ENCODE measurements at places on chromosomes 2 and 18. TPM values are rescaled to one million over a fixed set of nuclear protein-coding genes. Genes with fewer than 3 reads are reported as not detected.

GRCh38 chr2:145157036-145157675, 637.2 kb upstream of the ZEB2 start:
- H3K27ac ChIP-seq: peak overlapping the region; percentile 41
- no peaks in the 10 kb centered on the region for H3K27me3 ChIP-seq
- DNase-seq: no peak
- H3K4me3 ChIP-seq: no peak overlapping the region
- no peaks in the 10 kb centered on the region for H3K36me3 ChIP-seq

GRCh38 chr2:218854860-218855259, 4.7 kb upstream of the WNT6 start:
- H3K4me1 ChIP-seq: peaks cover 10% of the 10 kb centered on the region
- H3K4me3 ChIP-seq: no peak overlapping the region
- no peaks in the 10 kb centered on the region for H3K36me3 ChIP-seq
- no peak for DNase-seq

CDH19 gene
- 0.25 TPM for total RNA-seq

GRCh38 chr2:106185475-106186184, 8.5 kb downstream of the UXS1 start:
- H3K27ac ChIP-seq: no peak overlapping the region
- no peak overlapping the region for H3K4me3 ChIP-seq
- DNase-seq: no peak
- H3K4me1 ChIP-seq: no peaks in the 10 kb centered on the region
- H3K36me3 ChIP-seq: no peaks in the 10 kb centered on the region

DNA sequence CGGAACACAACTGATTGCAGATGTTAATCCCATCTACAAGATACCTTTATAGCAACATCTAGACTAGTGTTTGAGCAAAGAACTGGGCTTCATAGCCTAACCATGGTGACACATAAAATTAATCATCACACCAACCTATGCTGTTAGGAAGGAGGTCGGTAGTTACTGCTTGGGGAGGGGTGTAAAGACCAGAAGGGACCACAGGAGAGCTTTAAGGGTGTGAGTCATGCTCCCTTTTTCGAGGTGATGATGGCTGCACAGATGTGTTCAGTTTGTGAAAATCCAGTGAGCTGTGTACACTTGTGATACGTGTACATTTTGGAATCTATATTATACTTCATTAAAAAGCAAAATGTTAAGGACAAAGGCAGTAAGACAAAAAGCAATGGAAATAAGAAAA, 4.6 kb upstream of the SEH1L start:
- no peak for DNase-seq
- H3K27me3 ChIP-seq: no peaks in the 10 kb centered on the region
- H3K36me3 ChIP-seq: no peaks in the 10 kb centered on the region
- H3K4me1 ChIP-seq: peaks cover 17% of the 10 kb centered on the region
- H3K4me3 ChIP-seq: no peak overlapping the region
- no peak overlapping the region for H3K27ac ChIP-seq

GRCh38 chr2:176398243-176399073, 129.2 kb downstream of the MTX2 start:
- no peaks in the 10 kb centered on the region for H3K36me3 ChIP-seq
- H3K4me3 ChIP-seq: no peak overlapping the region
- no peaks in the 10 kb centered on the region for H3K4me1 ChIP-seq
- no peaks in the 10 kb centered on the region for H3K27me3 ChIP-seq

- H3K27ac ChIP-seq: no peak overlapping the region
- no peaks in the 10 kb centered on the region for H3K4me1 ChIP-seq
- no peak overlapping the region for H3K4me3 ChIP-seq
- H3K36me3 ChIP-seq: no peaks in the 10 kb centered on the region
These were observed 261.4 kb upstream of the SKOR2 start for GRCh38 chr18:47512726-47513435.

UCN gene
- not detected for total RNA-seq

- no peak for DNase-seq
- no peaks in the 10 kb centered on the region for H3K27me3 ChIP-seq
- no peaks in the 10 kb centered on the region for H3K36me3 ChIP-seq
- no peaks in the 10 kb centered on the region for H3K4me1 ChIP-seq
- no peak overlapping the region for H3K4me3 ChIP-seq
These were observed 465.1 kb downstream of the TGIF1 start for GRCh38 chr18:3914833-3915610.

DNA sequence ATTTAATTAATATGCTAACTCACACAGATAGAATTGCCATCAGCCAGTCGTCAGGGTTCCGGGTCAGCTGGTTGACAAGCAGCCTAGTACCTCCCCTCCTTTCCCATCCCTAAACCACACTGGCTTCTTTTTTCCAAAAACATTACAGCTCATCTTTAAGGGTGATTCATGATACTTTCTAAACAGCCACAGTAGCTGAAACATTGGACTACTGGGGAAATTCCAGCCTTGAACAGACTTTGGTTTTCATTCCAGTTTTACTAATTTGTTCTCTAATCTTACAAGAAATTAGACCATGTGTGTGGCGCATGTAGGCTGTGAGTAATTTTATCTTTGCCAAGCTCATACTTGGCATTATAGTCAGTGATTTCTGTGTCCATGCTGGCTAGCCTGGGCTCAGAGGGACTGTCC, 110.8 kb downstream of the FMNL2 start:
- no peaks in the 10 kb centered on the region for H3K36me3 ChIP-seq
- H3K4me3 ChIP-seq: no peak overlapping the region
- H3K27ac ChIP-seq: peak overlapping the region; percentile 59
- no peaks in the 10 kb centered on the region for H3K27me3 ChIP-seq
- no peak for DNase-seq

RNF103 gene
- 24.8 TPM for total RNA-seq

DNA sequence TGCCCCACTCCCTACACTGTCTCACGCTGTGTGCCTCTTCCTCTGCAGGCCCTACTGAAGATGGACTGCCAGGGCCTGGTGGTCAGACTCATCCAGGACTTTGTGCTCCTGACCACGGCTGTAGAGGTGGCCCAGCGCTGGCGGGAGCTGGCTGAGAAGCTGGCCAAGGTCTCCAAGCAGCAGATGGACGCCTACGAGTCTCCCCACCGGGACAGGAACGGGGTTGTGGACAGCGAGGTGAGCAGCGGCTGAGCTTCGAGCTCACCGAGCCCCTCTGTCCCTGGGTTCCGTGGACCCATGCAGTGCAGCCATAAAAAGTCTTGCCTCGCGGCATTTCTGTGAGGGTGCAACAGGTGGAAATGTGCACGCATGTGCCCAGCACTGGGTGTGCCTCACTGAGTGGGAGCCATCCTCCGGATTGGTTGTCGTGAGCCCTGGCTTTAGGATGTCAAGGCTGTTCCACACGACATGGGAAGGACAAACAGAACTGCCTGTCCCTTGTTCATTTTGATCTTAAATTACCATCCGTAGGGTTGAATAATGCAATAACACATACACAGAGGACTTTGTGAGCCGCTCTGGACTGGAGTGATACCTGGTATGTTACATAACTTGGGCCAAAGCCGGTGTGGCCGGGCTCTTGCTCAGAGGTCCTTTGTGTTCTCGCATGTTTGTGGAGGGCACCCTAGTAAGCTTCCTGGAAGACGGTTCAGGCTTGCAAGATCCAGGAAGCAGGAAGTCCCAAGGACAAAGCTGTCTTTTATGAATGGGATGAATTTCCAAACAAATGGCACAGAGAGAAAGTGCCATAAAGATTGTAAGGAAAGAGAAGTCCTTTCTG, 100.9 kb downstream of the SH3BP4 start:
- peaks cover 11% of the 10 kb centered on the region for H3K4me1 ChIP-seq
- no peak overlapping the region for H3K4me3 ChIP-seq
- no peak for DNase-seq
- no peak overlapping the region for H3K27ac ChIP-seq

DNA sequence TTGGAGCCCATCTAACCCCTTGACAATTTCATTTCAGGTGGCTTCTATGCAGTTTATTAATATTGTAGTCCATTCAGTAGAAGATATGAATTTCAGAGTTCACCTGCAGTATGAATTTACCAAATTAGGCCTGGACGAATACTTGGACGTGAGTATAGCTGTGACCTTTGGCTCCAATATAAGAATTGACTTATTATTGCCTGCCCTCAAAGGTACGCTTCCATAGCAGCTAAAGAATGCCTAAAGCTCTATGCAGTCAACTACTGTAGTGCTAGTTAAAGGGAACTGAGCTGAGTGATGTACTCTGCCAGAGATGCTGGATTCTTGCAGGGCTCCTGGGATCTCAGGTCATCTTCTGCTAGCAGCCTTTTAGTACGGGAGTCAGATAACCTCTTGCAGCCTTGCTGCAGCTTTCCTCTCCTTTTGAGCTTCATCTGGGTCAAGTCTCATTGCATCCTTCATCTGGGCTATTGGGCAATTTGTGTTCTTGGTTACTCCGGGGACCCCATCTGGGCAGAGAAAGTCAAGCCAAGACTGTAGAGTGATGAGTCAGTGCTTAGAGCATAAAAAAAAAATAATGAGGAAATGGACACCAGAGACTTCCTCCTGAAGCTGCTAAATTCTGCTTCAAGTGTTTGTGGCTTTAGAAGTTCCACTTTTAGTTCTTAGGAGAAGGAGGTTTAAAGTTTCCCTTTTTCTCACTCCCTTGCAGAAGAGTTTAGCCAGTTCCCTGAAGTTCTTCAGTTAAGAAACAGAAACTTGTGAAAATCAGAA, 105.6 kb downstream of the PRPF40A start:
- H3K27ac ChIP-seq: peak overlapping the region; percentile 64
- H3K4me3 ChIP-seq: no peak overlapping the region
- no peaks in the 10 kb centered on the region for H3K36me3 ChIP-seq
- peaks cover 83% of the 10 kb centered on the region for H3K4me1 ChIP-seq

- no peaks in the 10 kb centered on the region for H3K27me3 ChIP-seq
- H3K4me1 ChIP-seq: peaks cover 18% of the 10 kb centered on the region
- H3K27ac ChIP-seq: no peak overlapping the region
- no peak overlapping the region for H3K4me3 ChIP-seq
These were observed 41.4 kb upstream of the SMAD7 start for GRCh38 chr18:48992133-48992532.

DNA sequence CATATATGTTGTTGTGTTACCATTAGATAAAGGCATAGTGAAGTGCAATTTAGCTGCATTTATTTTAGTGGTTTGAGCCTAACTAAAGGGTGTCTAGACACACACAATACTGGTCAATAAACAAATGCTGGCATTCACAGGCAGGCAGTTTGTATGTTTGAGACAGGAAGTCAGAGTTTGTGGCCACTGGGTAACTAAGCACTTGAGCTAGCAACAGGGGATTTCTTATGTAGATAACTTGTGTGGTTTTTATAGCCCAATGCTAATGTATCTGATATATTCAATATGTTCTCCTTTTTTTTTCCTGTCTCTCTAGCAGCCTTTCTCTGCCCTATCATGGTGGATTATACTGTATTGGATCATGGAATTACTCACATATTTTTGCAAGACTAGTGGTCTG, 38.1 kb downstream of the LRRTM4 start:
- no peak overlapping the region for H3K4me3 ChIP-seq
- H3K27me3 ChIP-seq: no peaks in the 10 kb centered on the region
- H3K36me3 ChIP-seq: no peaks in the 10 kb centered on the region

FAM161A gene
- 1.2 TPM for total RNA-seq

PAX8 gene
- total RNA-seq: 1.9 TPM

DNA sequence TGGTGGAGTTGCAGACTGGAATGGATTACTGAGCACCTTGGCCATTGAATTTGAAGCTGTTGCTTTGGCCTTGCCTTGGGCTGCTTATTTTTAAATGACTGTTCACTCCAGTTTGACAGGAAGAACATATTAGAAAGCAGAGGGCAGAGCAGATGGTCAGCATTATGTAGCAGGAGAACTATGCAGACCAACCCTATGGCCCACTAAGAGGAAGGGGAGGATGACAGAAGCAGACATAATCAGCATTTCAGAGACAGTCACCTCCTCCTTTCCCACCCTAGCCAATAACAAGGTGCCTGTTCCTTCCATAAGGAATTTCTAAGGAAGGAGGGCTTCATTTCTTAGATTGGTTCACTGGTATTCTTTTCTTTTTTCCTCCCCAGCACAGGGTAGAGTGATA, 2.4 kb downstream of the CHRNA1 start:
- peaks cover 35% of the 10 kb centered on the region for H3K4me1 ChIP-seq
- DNase-seq: no peak
- peak overlapping the region; percentile 91 for H3K27ac ChIP-seq
- H3K27me3 ChIP-seq: no peaks in the 10 kb centered on the region
- H3K36me3 ChIP-seq: peaks cover 28% of the 10 kb centered on the region

DNA sequence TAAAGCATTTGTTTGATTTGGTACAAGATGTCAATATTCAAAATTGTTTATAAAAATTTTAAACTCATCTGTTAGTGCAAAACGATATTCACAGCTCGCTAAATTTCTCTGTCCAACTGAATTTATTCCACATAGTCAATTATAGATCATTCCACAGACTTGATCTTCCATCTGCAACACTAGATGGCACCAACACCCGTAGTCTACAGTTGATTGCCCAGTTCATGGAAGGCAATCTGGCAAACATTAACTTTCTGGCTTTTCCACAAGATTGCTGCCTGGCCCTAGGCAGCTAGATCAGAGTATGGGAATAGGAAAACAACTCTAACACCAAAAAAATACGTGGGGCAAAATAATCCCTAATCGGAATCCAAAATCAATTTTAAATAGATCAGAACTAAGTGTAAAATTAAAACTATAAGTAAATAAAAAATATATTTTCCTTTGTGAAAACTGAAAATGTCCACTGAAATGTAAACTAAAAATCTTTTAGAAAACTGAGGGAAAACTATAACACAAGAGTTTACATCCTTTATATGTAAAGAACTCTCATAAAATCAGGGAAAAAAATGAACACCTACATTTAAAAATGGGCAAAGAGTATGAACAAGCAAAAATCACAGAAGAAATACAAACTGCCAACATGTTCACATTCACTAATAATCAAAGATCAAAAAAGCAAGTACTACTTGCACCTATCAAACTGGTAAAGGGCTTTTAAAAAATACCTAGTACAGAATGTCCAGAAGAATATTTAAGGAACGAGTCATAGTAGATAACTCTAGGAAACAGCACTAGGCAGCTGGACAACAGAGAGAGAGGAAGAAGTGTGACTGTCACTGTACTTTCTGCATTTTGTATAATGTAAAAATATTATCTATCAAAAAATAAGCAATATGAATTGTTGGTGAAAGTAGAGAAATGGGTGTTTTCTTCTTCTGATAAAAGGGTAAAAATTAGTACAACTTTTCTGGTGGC, 35.0 kb downstream of the RTN4 start:
- H3K27me3 ChIP-seq: no peaks in the 10 kb centered on the region
- H3K36me3 ChIP-seq: no peaks in the 10 kb centered on the region
- H3K4me3 ChIP-seq: no peak overlapping the region
- peak; percentile 41 for DNase-seq

- no peak overlapping the region for H3K4me3 ChIP-seq
- H3K27ac ChIP-seq: no peak overlapping the region
- no peak for DNase-seq
- H3K4me1 ChIP-seq: no peaks in the 10 kb centered on the region
- H3K36me3 ChIP-seq: no peaks in the 10 kb centered on the region
- no peaks in the 10 kb centered on the region for H3K27me3 ChIP-seq
These were observed 866.5 kb upstream of the VRK2 start for GRCh38 chr2:57180042-57180567.

RFTN2 gene
- 1.9 TPM for total RNA-seq

DNA sequence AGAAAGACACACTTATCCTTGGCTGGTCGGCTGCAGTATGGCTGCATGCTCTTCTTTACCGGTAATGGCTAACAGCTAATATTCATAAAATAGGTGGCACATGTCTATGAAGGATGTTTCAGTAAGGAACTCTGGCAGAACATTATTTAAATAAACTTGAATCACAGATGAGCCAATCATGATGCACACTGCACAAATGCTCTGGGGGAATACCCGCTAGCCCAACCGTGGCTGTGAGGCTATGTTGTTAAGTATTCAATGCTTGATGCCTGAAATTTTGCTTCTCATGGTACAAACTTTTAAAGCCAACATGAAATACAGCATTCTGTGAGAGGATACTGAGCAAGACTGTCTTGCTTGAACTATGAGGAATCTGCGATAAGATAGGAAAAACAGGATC, 505.8 kb downstream of the ZEB2 start:
- no peak for DNase-seq
- no peaks in the 10 kb centered on the region for H3K4me1 ChIP-seq
- no peak overlapping the region for H3K4me3 ChIP-seq
- H3K27ac ChIP-seq: no peak overlapping the region
- no peaks in the 10 kb centered on the region for H3K27me3 ChIP-seq
